Endodermal cell (in vitro differentiated cells): ENCODE measurements at places on chromosomes 13 and 19. TPM values are rescaled to one million over a fixed set of nuclear protein-coding genes. Genes with fewer than 3 reads are reported as not detected.

The ICAM4 gene
- 0.47 TPM in 1 of 2 replicates, not detected in the other for total RNA-seq

- peak; percentile 44 for DNase-seq
- no peaks in the 10 kb centered on the region for H3K27me3 ChIP-seq
- no peaks in the 10 kb centered on the region for H3K36me3 ChIP-seq
- H3K4me1 ChIP-seq = no peaks in the 10 kb centered on the region
These were observed 15.0 kb downstream of the LIPE start for GRCh38 chr19:42412227-42412626.

DNA sequence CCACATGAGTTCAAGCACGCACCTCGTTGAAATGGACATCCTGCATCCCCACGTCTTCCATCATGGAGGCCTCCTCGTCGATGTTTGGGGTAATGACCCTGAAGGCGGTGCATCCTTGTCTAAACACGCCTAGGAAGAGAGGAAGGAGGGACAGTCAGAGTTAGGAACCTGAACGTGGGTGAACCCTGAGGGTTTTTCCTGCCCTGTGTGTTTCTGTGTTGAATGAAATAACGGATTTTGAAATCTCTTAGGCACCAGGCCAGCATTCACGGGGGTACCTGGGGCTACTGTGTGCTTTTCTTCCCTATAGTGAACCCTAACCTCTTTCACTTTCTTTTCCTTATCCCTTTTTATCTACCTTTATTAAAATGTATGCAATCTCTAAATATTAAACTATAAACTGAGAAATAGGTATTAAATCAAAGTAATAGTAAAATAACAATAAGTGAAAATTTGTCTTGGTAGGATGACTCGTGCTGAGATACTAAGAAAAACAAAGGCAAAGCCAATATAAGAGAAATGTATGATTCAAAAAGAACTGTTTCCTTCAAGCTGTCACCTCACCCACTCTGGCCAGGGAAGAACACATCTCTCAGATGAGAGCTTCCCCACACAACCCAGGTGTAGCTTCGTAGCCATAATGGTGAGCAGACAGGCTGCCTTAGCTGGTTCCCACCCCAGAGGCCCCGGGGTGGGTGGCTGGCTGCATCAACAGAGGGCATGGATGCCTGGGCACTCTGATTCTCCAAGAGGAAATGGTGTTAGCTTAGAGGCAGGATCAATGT, 72.1 kb upstream of the SLC15A1 start:
- no peaks in the 10 kb centered on the region for H3K27me3 ChIP-seq
- H3K27ac ChIP-seq = no peak overlapping the region
- no peaks in the 10 kb centered on the region for H3K36me3 ChIP-seq
- no peak for DNase-seq
- H3K4me3 ChIP-seq = no peak overlapping the region
- H3K4me1 ChIP-seq = no peaks in the 10 kb centered on the region

GRCh38 chr13:22262001-22262885, 591.4 kb downstream of the FGF9 start:
- no peaks in the 10 kb centered on the region for H3K36me3 ChIP-seq
- H3K4me3 ChIP-seq = no peak overlapping the region
- no peaks in the 10 kb centered on the region for H3K4me1 ChIP-seq
- DNase-seq = no peak
- H3K27ac ChIP-seq = no peak overlapping the region

DNA sequence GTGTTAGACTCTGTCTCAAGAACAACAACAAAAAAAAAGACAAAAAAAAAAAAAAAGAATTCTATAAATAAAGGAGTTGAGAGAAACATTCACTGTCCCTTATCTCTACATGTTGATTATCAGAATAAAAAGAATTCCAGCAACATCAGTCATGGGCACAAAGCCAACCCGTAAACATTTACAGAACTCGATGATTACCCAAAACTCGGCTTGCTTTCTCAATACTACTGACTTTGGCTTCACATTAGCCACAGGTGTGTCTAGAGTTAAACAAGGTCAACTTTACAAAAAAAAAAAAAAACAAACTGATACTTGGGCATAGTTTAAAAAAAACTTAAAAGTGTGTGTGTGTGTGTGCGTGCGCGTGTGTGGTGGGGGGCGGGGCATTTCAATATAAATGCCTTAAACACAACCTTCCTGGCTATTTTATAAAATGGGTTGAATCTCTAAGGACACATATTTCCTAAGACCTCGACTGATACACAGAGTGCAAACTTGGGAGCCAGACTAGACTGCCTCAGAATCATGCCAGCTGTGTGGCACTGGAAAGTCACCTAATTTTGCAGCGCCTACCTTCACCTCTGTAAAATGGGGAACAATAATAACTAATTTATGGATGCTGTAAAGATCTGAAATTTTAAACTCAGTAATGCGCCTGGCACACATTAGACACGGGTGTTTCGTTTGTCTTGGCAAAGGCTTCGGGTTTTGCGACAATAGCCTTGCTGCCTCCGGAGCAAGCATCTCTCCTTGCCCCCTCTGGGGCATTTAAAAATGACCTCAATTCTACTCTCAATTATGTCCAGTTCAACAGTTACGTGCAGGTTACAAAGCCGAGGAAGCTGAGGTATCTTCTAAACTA, 922 bp downstream of the EBPL start:
- H3K4me1 ChIP-seq = peaks cover 4% of the 10 kb centered on the region
- H3K36me3 ChIP-seq = peaks cover 15% of the 10 kb centered on the region
- H3K27ac ChIP-seq = peak overlapping the region; percentile 87
- no peak for DNase-seq
- peak overlapping the region; percentile 99 for H3K4me3 ChIP-seq
- H3K27me3 ChIP-seq = no peaks in the 10 kb centered on the region

DNA sequence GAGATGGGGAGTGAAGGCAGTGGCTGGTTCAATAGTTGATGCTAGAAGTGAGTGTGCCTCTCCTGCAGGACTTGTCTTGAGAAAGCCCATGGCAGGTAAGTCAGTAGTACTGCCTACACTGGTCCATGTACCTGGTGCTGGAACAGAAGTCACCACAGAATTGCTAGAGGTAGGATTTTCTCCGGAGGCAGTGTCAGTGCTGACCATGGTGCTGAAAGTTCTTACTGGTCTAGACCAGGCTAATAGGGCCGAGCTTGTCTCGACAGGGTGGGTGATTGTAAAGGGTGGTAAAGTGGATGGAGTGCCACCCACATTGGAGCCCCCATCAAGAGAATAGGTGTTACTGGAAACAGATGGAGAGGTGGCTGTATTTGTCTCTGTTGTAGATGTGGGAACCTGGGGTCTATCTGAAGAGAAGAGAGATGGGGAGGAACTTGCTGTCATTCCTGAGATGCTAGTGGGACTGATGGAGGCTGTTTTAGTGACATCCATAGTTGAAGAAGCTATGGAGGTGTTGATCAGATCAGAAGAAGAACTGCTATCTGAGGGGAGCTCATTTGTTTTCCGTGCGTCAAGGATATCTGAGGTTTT, 36.6 kb downstream of the MUC16 start:
- H3K27me3 ChIP-seq = no peaks in the 10 kb centered on the region
- H3K36me3 ChIP-seq = no peaks in the 10 kb centered on the region
- peak; percentile 73 for DNase-seq
- H3K27ac ChIP-seq = no peak overlapping the region
- H3K4me1 ChIP-seq = no peaks in the 10 kb centered on the region

The GNG7 gene
- 8.0 to 12.4 TPM (median 11.3 TPM) in 3 replicates for total RNA-seq

DNA sequence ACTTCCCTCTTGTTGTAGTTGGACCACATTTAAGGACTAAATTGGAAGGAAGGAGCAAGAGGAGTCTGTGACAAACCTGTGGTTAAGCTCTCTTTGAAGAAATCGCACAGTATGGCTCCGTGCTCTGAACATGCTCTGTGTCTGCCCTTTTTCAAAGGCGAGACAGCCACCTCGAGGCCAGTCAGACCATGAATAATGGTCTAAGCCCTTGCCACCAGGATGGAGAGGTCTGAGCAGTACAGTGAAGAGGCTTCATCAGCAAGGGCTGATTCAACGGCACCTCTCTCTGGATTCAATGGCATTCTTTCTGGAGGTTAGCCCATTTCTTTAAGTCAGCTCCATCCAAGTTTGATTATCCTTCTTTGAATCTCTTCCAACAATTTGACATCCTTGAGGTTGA, 30.9 kb downstream of the FAM216B start:
- H3K27ac ChIP-seq = no peak overlapping the region
- no peaks in the 10 kb centered on the region for H3K4me1 ChIP-seq
- no peak for DNase-seq
- H3K4me3 ChIP-seq = no peak overlapping the region

GRCh38 chr19:33998739-33999345, 173.5 kb upstream of the LSM14A start:
- H3K36me3 ChIP-seq = no peaks in the 10 kb centered on the region
- H3K4me3 ChIP-seq = no peak overlapping the region
- no peaks in the 10 kb centered on the region for H3K4me1 ChIP-seq

The ATP4B gene
- total RNA-seq = not detected in 2 replicates

DNA sequence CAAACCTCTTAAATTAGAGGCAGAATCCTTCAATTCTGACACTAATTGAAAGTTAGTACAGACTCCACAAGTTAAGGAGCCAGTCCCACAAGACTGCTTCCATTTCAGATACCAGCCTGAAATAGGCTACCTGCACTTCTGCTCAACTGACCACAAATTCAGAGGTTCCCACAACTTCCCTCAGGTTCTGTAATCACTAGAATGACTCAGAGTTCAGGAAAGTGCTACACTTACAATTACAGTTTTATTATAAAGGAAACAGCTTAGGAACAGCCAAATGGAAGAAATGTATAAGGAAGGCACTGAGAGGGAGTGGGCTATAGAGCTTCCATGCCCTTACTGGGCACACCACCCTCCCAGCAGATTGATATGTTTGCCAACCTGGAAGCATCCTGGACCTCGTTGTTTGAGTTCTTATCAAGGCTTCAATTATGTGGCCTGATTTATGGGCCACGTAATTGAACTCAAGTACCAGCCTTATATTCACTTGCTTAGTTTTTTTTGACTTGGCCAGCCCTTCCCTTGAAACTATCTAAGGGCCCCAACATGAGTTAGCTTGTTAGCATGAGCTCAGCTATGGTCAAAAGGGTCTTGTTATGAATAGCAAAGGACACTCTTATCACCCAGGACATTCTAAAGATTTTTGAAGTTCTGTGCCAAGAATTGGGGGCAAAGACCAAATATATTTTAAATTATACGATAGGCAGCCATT, 25.9 kb downstream of the NBEA start:
- no peak overlapping the region for H3K4me3 ChIP-seq
- no peaks in the 10 kb centered on the region for H3K4me1 ChIP-seq
- no peaks in the 10 kb centered on the region for H3K27me3 ChIP-seq

- no peaks in the 10 kb centered on the region for H3K36me3 ChIP-seq
- peaks cover 7% of the 10 kb centered on the region for H3K4me1 ChIP-seq
- no peaks in the 10 kb centered on the region for H3K27me3 ChIP-seq
- no peak overlapping the region for H3K27ac ChIP-seq
These were observed 1699.4 kb downstream of the PCDH9 start for GRCh38 chr13:65530688-65531087.
